ENCODE measurements at places on chromosomes 7 and 10.

DNA sequence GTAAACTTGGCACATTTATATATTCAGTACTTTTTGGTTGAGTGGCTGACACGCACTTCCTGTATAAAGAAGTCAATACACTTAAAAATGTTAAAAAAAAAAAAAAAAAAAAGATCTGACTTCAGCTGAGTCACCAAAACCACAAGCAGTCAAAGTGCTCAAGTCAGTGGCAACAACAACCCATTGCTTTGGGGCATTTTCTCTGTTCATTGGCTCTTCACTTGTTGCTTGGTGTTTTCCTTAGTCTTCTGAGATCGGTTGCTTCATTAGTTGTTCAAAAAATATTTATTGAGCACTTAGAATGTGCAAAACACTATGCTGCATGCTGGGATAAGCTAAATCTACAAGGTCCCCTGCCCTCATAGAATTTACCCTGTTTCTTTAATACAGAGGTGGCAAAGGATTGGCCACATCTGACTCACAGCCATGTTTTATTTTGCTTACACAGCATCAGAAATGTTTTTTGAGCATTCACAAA is 63.7 kb downstream of the ZNRF2 start:
- peak; percentile 77 for DNase-seq

DNA sequence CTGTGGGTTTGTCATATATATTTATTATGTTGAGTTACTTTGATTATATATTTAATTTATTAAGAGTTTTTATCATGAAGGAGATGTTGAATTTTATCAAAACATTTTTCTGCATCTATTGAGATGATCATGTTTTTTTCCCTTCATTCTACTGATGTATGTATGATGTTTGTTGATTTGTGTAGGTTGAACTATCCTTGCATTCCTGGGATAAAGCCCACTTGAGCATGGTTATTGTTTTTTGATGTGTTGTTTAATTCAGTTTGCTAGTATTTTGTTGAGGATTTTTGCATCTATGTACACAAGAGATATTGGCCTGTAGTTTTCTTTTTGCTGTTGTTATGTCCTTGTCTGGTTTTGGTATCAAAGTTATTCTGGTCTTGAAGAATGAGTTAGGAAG is 31.1 kb downstream of the SCART1 start:
- DNase-seq, result no peak

DNA sequence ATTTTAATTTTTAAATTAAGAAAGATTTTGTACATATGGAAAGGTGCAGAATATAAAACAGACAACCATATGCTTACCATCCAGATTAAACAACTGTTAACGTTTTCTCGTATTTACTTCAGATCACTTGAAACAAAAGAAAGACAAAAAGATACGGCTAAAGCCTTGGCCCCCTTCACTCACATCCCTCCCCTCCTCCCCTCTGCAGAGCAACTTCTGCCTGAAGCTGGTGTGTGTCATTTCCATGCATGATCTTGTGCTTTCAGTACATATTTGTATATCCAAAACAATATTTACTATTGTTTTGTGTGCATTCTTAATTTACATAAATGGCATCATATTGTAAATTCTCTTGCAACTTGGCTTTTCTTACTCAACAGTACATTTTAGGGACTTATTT is 68.5 kb upstream of the ANKRD1 start:
- no peak for DNase-seq

GRCh38 chr7:24531255-24531654 is 42.0 kb upstream of the PALS2 start:
- no peak for DNase-seq
